WTC11 (cell line): ENCODE measurements at places on chromosomes 3 and 15.
A peak's percentile ranks its signal among the peaks of the same experiment; 100 is the strongest.

GRCh38 chr3:184727357-184728009 lies 15.6 kb upstream of the MAGEF1 start:
- no peaks in the 10 kb centered on the region for H3K36me3 ChIP-seq
- H3K4me3 ChIP-seq: no peak overlapping the region
- DNase-seq: peak; percentile 78
- no peaks in the 10 kb centered on the region for H3K27me3 ChIP-seq

DNA sequence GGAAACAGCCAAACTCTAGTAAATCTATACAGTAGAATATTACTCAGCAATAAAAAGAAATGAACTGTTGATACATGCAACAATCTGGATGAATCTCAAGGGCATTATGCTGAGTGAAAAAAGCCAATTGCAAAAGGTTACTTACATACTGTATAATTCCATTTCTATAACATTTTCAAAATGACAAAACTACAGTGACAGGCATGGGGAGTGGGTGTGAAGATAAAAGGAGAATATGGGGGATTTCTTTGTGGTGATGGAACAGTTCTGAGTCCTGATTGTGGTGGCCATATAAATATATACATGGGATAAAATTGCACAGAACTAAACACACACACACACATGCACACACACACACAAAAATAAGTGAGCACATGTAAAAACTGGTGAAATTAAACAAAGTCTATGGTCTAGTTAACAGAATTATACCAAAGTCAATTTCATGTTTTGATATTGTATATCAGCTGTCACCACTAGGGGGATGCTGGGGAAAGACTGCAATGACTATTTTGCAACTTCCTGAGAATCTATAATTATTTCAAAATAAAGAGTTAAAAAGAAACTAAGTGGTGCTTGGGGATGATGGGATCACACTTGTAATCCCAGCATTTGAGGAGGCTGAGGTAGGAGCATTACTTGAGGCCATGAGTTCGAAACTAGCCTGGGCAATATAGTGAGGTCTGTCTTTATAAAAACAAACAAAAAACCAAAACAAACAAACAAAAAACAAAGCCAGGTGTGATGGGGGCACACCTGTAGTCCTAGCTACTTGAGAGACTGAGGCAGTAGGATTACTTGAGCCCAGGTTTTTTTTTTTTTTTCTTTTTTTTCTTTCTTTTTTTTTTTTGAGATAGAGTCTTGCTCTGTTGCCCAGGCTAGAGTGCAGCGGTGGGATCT lies 66.0 kb downstream of the SPTSSB start:
- no peak for DNase-seq
- no peak overlapping the region for H3K27ac ChIP-seq
- peaks cover 11% of the 10 kb centered on the region; the same call in 1 of the 2 replicates for H3K36me3 ChIP-seq
- H3K4me3 ChIP-seq: no peak overlapping the region

- no peak overlapping the region for H3K27ac ChIP-seq
- no peaks in the 10 kb centered on the region for H3K27me3 ChIP-seq
- DNase-seq: no peak
- no peaks in the 10 kb centered on the region; the same call in 1 of the 2 replicates for H3K36me3 ChIP-seq
- H3K4me1 ChIP-seq: no peaks in the 10 kb centered on the region
Observed at GRCh38 chr15:50219820-50220219, 37.8 kb downstream of the SLC27A2 start.

GRCh38 chr3:155639462-155640055 lies 105.3 kb downstream of the PLCH1 start:
- H3K4me3 ChIP-seq: no peak overlapping the region
- no peaks in the 10 kb centered on the region for H3K36me3 ChIP-seq
- H3K27me3 ChIP-seq: no peaks in the 10 kb centered on the region
- 0 out of 2 replicates have a peak overlapping the region, but pooled peaks have one; percentile 36 for H3K27ac ChIP-seq

- peaks cover 12% of the 10 kb centered on the region for H3K4me1 ChIP-seq
- H3K27ac ChIP-seq: no peak overlapping the region
- no peaks in the 10 kb centered on the region for H3K36me3 ChIP-seq
Observed at GRCh38 chr15:72318408-72318942, 1.5 kb downstream of the CELF6 start.

DNA sequence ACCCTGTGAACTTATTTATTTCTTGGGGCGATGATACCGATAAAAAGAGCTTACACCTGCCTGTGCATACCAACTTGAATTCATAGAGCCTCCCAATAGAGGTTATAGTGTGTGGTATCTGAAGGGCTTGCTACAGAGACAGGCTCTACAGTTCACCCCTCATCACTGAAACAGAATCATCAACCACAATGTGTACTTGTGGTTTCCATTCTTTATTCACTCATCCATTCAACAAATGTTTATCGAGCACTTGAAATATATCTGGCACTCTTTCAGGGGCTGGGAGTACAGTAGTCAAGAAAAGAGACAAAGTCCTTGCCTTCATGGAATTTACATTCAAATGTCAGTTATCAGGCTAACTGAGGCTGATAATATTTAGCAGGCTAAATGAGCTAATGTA lies 134.4 kb upstream of the SKOR1 start:
- H3K36me3 ChIP-seq: peaks cover 2% of the 10 kb centered on the region
- H3K27ac ChIP-seq: no peak overlapping the region
- H3K4me1 ChIP-seq: peaks cover 18% of the 10 kb centered on the region
- H3K27me3 ChIP-seq: no peaks in the 10 kb centered on the region
- H3K4me3 ChIP-seq: no peak overlapping the region
- no peak for DNase-seq

DNA sequence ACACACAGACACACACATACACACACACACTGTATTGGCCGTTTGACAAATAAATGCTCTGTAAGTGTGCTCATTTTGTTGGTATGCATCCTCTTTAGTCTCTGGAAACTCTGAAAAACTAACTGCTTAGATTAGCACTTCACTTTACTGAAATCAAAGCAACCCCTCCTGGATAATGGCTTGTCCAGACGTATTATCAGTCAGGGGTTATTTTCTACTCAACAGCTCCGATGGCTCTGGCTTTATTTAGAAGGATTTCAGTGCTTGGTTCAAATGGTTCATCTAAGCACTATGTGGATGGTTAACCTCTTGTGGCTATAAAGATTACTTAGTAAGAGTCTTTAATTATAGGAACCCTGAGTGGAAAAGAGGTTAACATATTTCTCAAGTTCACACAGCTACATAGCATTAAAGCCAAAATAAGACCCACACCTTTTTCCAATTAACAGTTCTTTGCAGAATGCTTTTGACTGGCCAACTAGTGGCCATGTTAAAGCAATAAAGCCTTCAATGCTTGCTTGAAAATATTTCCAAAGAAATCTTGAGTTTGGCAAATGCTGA lies 516.1 kb upstream of the NAALADL2 start:
- no peak overlapping the region for H3K4me3 ChIP-seq
- no peak overlapping the region for H3K27ac ChIP-seq
- H3K36me3 ChIP-seq: no peaks in the 10 kb centered on the region
- DNase-seq: no peak

DNA sequence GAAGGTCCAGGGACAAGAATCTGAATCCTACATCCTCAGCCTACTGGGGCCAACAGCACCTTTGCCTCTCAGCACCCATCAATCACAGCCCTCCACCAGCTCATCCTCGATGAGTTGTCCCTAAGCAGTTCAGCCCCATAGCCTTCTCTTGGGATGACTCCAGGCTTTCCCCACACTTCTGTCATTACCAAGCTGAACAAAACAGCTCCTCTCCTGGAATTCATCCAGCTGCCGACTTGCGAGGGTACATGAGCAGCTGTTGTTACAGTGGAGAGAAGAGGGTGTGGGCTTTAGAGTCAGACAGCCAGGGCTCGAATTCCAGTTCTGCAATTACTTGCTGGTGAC lies 69.0 kb upstream of the THBS1 start:
- H3K36me3 ChIP-seq: peaks cover 8% of the 10 kb centered on the region; the same call in 1 of the 2 replicates
- no peak overlapping the region for H3K4me3 ChIP-seq
- H3K27me3 ChIP-seq: no peaks in the 10 kb centered on the region; the same call in 1 of the 2 replicates
- no peak for DNase-seq
